ENCODE measurements at places on chromosomes 16 and 17. TPM values are rescaled to one million over a fixed set of nuclear protein-coding genes. Genes with fewer than 3 reads are reported as not detected.

DNA sequence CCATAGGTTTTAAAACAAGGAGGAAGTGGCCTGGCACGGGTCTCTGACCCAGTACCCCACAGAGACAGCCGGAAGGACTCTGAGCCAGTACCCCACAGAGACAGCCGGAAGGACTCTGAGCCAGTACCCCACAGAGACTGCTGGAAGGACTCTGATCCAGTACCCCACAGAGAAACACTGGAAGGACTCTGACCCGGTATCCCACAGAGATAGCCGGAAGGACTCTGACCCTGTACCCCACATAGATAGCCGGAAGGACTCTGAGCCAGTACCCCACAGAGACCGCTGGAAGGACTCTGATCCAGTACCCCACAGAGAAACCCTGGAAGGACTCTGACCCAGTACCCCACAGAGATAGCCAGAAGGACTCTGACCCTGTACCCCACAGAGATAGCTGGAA is 49.0 kb downstream of the TRARG1 start:
- no peaks in the 10 kb centered on the region for H3K27me3 ChIP-seq
- H3K4me1 ChIP-seq: no peaks in the 10 kb centered on the region
- DNase-seq: no peak
- no peaks in the 10 kb centered on the region for H3K36me3 ChIP-seq
- H3K4me3 ChIP-seq: no peak overlapping the region
- H3K27ac ChIP-seq: no peak overlapping the region

- H3K27ac ChIP-seq: peak overlapping the region; percentile 59
- no peak overlapping the region for H3K4me3 ChIP-seq
- H3K27me3 ChIP-seq: no peaks in the 10 kb centered on the region
- H3K36me3 ChIP-seq: no peaks in the 10 kb centered on the region
- peak; percentile 48 for DNase-seq
- peaks cover 10% of the 10 kb centered on the region for H3K4me1 ChIP-seq
Observed at GRCh38 chr16:4090351-4090851, 25.8 kb downstream of the ADCY9 start.

- H3K4me3 ChIP-seq: no peak overlapping the region
- H3K27ac ChIP-seq: no peak overlapping the region
- H3K36me3 ChIP-seq: no peaks in the 10 kb centered on the region
- H3K4me1 ChIP-seq: no peaks in the 10 kb centered on the region
Observed at GRCh38 chr16:83302853-83303252, 504.9 kb upstream of the HSBP1 start.

GRCh38 chr17:39357488-39357887 is 43.9 kb downstream of the FBXL20 start:
- DNase-seq: no peak
- H3K4me1 ChIP-seq: no peaks in the 10 kb centered on the region
- no peaks in the 10 kb centered on the region for H3K36me3 ChIP-seq

- no peaks in the 10 kb centered on the region for H3K4me1 ChIP-seq
- no peaks in the 10 kb centered on the region for H3K27me3 ChIP-seq
- no peak overlapping the region for H3K27ac ChIP-seq
- no peak for DNase-seq
- no peaks in the 10 kb centered on the region for H3K36me3 ChIP-seq
Observed at GRCh38 chr16:9134739-9135138, 43.3 kb downstream of the HAPSTR1 start.

GRCh38 chr16:9428355-9429005 is 337.0 kb downstream of the HAPSTR1 start:
- H3K27me3 ChIP-seq: no peaks in the 10 kb centered on the region
- H3K4me3 ChIP-seq: no peak overlapping the region
- DNase-seq: no peak
- H3K36me3 ChIP-seq: no peaks in the 10 kb centered on the region
- no peak overlapping the region for H3K27ac ChIP-seq
- H3K4me1 ChIP-seq: peaks cover 9% of the 10 kb centered on the region

GRCh38 chr17:77513045-77513444 is 372.3 kb downstream of the SEC14L1 start:
- H3K36me3 ChIP-seq: no peaks in the 10 kb centered on the region
- H3K4me1 ChIP-seq: no peaks in the 10 kb centered on the region
- H3K27me3 ChIP-seq: no peaks in the 10 kb centered on the region
- DNase-seq: no peak
- H3K27ac ChIP-seq: no peak overlapping the region

- H3K27me3 ChIP-seq: no peaks in the 10 kb centered on the region
- DNase-seq: no peak
- H3K4me1 ChIP-seq: peaks cover 26% of the 10 kb centered on the region
Observed at GRCh38 chr17:1002771-1003555, 6.0 kb downstream of the TIMM22 start.

GRCh38 chr17:50107790-50108414 is 12.8 kb downstream of the PDK2 start:
- no peak overlapping the region for H3K4me3 ChIP-seq
- peaks cover 15% of the 10 kb centered on the region for H3K4me1 ChIP-seq
- H3K36me3 ChIP-seq: peaks cover 24% of the 10 kb centered on the region
- H3K27ac ChIP-seq: no peak overlapping the region
- DNase-seq: no peak

GRCh38 chr17:63550817-63551639 is 751 bp downstream of the DCAF7 start:
- DNase-seq: no peak
- no peaks in the 10 kb centered on the region for H3K36me3 ChIP-seq
- H3K4me3 ChIP-seq: peak overlapping the region; percentile 93
- H3K27ac ChIP-seq: peak overlapping the region; percentile 94

GRCh38 chr16:28986046-28986445 is 1.2 kb downstream of the LAT start:
- no peak for DNase-seq
- no peaks in the 10 kb centered on the region for H3K27me3 ChIP-seq
- no peaks in the 10 kb centered on the region for H3K4me1 ChIP-seq
- H3K36me3 ChIP-seq: peaks cover 17% of the 10 kb centered on the region
- no peak overlapping the region for H3K4me3 ChIP-seq
- no peak overlapping the region for H3K27ac ChIP-seq

DNA sequence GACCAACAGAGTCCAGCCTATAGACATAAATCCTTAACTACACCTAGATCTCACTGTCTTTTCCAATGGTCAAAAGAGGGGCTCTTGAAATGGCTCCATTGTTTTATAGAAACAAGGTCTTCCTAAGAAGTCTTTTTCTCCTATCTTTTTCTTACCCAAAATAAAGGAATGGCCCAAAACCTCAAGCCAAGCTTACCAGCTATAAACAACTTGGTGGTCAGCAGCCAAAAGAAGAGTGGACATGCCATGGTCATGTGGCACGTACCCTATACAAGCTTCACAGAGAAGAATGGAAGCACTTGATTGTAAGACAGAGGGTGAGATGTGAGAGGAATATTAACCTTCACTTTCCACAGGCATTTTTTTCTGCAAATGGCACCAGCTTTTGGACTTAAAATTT is 82.1 kb upstream of the GNAO1 start:
- no peaks in the 10 kb centered on the region for H3K4me1 ChIP-seq
- no peaks in the 10 kb centered on the region for H3K27me3 ChIP-seq
- H3K36me3 ChIP-seq: no peaks in the 10 kb centered on the region
- H3K4me3 ChIP-seq: no peak overlapping the region
- H3K27ac ChIP-seq: no peak overlapping the region
- DNase-seq: no peak

- no peak overlapping the region for H3K4me3 ChIP-seq
- no peaks in the 10 kb centered on the region for H3K4me1 ChIP-seq
- H3K27me3 ChIP-seq: no peaks in the 10 kb centered on the region
- H3K27ac ChIP-seq: no peak overlapping the region
- no peak for DNase-seq
Observed at GRCh38 chr17:9855036-9855435, 29.3 kb downstream of the GLP2R start.

- no peak for DNase-seq
- H3K27me3 ChIP-seq: no peaks in the 10 kb centered on the region
- H3K4me3 ChIP-seq: peak overlapping the region; percentile 71
- no peaks in the 10 kb centered on the region for H3K4me1 ChIP-seq
- H3K27ac ChIP-seq: no peak overlapping the region
Observed at GRCh38 chr17:42287305-42287976, 857 bp upstream of the STAT5A start.

DNA sequence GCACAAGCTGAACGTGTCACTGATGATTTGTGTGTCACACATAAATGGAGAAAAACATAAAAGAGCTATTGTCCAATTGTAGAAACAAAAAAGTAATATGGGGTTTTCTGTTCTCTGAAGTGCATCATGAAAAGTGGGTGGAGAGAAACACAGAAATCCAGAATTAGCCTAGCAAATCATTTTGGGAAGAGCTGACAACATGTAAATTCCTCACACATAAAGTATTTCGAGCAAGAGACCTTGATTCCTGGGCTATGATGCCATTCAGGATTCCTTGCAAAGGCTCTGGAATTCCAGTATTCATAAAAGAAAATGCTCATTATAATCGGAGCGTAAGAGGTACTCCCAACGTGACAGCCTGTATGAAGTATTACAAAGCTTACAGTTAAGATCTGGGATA is 1.1 kb downstream of the DCUN1D3 start:
- H3K27ac ChIP-seq: peak overlapping the region; percentile 95
- H3K27me3 ChIP-seq: no peaks in the 10 kb centered on the region
- peaks cover 9% of the 10 kb centered on the region for H3K4me1 ChIP-seq
- no peak for DNase-seq
- H3K36me3 ChIP-seq: no peaks in the 10 kb centered on the region
- no peak overlapping the region for H3K4me3 ChIP-seq

DNA sequence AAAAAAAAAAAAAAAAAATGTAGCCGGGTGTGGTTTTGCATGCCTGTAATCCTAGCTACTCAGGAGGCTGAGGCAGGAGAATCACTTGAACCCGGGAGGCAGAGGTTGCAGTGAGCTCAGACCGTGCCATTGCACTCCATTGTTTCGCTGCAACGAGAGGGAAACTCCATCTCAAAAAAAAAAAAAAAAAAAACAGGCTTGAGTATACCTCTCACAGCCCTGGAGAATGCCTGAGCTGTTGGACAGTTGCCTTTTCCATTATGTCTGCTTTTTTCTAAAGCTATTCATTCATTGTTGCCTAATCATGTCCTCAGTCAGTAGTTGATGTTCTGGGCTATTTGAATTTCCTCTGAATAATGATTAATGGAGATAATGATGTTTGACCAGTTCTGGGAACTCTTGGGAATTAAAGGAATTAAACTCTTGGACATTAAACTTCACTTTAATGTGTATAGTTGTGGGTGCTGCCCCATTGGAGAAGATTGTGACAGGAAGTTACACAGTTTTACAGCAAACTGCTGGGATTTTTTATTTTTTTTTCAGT is 11.8 kb downstream of the HMOX2 start:
- H3K27ac ChIP-seq: no peak overlapping the region
- no peaks in the 10 kb centered on the region for H3K27me3 ChIP-seq
- no peak overlapping the region for H3K4me3 ChIP-seq
- H3K36me3 ChIP-seq: no peaks in the 10 kb centered on the region

DNA sequence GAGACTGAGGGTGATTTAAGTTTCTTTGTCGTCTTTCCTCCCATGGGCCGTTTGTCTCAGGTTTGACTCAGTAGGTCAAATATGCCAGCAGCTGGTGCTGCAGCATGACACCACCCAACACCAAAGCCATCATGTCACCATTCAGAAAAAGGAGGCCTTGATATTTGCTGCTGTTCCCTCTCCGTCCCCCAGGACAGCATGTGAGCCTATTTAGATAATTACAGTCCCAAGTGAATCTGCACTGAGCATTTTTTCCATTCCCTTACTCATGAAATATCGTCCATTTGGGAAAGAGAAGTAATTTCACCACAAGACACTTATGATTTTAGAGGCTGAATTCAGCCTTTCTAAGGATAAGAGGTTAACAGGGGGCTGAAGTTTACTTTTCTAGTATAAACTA is 62.2 kb upstream of the ADORA2B start:
- no peak for DNase-seq
- H3K4me1 ChIP-seq: no peaks in the 10 kb centered on the region
- H3K4me3 ChIP-seq: no peak overlapping the region
- H3K27me3 ChIP-seq: no peaks in the 10 kb centered on the region
- no peak overlapping the region for H3K27ac ChIP-seq

- H3K36me3 ChIP-seq: no peaks in the 10 kb centered on the region
- no peak overlapping the region for H3K27ac ChIP-seq
- peaks cover 13% of the 10 kb centered on the region for H3K4me1 ChIP-seq
- H3K4me3 ChIP-seq: no peak overlapping the region
- no peak for DNase-seq
- H3K27me3 ChIP-seq: no peaks in the 10 kb centered on the region
Observed at GRCh38 chr17:76250141-76250540, 9.8 kb upstream of the RNF157 start.

DNA sequence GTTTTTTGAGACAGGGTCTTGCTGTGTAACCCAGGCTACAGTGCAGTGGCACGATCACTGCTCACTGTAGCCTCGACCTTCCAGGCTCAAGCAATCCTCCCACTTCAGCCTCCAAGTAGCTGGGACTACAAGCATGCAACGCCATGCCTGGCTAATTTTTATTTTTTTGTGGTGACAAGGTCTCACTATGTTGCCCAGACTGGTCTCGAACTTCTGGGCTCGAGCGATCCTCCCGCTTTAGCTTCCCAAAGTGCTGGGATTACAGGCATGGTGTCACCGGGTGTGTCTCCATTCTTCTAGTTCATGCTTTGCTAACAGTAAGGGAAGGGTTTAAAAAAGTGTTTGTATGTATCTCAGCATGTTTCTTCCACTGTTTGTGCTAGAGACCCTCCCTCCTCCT is 101.8 kb downstream of the HIC1 start:
- DNase-seq: no peak
- no peaks in the 10 kb centered on the region for H3K27me3 ChIP-seq
- no peak overlapping the region for H3K27ac ChIP-seq
- no peak overlapping the region for H3K4me3 ChIP-seq
- H3K36me3 ChIP-seq: no peaks in the 10 kb centered on the region

DNA sequence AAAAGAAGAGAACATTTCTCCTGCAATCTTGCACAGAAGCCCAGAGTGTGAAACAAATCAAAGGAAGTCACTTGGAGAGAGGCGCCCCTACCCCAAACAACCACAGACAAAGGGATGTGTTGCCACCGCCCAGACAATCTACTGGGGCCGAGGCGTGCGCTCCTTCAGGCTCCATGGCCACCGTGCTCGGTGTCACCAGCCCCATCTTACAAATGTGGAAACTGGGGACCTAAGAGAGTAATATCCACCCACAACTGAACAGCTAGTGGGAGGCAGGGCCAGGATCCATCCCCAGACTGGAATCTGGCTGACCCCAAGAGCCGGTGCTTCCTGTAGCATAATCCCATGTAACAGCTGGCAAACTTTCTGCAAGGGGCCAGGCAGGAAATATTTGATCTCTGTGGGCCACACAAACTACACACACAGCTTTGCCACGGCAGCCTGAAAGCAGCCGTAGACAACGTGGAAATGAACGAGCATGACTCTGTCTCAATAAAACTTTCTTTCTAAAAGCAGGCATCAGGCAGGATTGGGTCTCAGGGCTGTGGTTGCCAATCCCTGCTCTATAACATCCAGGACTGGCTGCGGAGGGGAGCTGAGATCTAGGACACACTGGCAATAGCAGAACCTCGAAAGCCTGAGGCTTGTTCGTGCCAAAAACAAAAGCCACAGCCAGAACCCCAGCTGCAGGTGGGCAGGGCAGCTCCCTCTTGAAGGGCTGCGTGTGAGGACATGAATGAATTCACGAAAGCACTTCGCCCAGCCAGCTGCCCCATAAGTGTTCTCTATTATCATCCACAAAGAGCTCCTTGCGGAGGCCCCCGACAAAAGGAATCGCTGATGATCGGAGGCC is 26.6 kb upstream of the GINS2 start:
- no peak for DNase-seq
- no peak overlapping the region for H3K27ac ChIP-seq
- no peak overlapping the region for H3K4me3 ChIP-seq
- H3K36me3 ChIP-seq: no peaks in the 10 kb centered on the region
- H3K4me1 ChIP-seq: no peaks in the 10 kb centered on the region

ATP2A3 gene
- 17.8 TPM for total RNA-seq

KRT28 gene
- not detected for total RNA-seq

PABPN1L gene
- not detected for total RNA-seq

TP53TG3 gene
- not detected for total RNA-seq

HOXB4 gene
- 0.93 TPM for total RNA-seq

EXOC3L1 gene
- 2.3 TPM for total RNA-seq

IL34 gene
- 3.9 TPM for total RNA-seq

PHB1 gene
- total RNA-seq: 67.7 TPM

Data from pancreas (tissue), 10 donors.